ENCODE measurements at places on chromosomes 4 and X.
A peak's percentile ranks its signal among the peaks of the same experiment; 100 is the strongest.

- no peak for DNase-seq
These were observed 559 bp downstream of the SLC9A7 start for GRCh38 chrX:46758163-46758955.

DNA sequence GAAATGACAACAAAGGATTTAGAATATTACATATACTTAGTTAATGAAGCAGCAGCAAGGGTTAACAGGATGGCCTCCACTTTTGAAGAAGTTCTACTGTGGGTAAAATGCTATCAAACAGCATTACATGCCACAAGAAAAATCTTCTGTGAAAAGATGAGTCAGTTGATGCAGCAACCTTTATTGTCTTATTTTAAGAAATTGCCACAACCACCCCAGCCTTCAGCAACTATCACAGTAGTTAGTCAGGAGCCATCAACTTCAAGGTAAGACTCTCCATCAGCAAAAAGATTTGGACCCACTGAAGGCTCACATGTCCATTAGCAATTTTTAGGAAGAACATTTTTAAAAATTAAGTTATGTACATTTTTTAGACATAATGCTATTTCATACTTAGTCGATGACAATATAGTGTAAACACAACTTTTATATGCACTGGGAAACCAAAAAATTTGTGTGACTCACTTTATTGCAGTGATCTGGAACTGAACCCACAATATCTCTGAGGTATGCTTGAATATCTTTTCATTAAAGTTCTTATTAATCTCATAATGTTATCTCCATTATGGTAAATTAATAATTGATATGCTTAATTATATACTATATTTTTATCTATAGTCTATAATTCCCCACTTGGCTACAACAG, 81.2 kb downstream of the SPCS3 start:
- DNase-seq: no peak

GRCh38 chrX:44223150-44223549, 120.3 kb downstream of the EFHC2 start:
- no peak for DNase-seq

- DNase-seq: no peak
These were observed 728.9 kb downstream of the PCDH18 start for GRCh38 chr4:136803433-136803832.

DNA sequence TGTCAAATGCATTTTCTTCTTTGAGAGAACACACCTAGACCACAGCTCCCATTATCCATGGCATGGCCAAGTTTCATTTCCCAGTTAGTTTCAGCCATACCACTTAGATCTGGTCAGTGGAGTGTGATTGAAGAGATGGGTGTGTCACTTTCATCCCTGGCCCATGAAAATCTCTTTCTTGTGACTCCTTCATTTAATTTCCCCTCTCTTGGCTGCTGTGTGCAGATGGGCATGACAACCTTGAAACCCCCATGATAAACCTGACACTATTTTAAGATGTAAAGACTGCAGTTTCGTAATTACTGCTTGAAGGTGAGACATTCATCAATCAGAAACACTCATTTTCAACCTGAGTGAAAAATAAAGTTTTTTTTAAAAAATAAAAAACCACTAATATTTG, 284.9 kb downstream of the IL15 start:
- no peak for DNase-seq

- DNase-seq: no peak
These were observed 63.1 kb downstream of the UGT2A2 start for GRCh38 chr4:69576251-69576877.

DNA sequence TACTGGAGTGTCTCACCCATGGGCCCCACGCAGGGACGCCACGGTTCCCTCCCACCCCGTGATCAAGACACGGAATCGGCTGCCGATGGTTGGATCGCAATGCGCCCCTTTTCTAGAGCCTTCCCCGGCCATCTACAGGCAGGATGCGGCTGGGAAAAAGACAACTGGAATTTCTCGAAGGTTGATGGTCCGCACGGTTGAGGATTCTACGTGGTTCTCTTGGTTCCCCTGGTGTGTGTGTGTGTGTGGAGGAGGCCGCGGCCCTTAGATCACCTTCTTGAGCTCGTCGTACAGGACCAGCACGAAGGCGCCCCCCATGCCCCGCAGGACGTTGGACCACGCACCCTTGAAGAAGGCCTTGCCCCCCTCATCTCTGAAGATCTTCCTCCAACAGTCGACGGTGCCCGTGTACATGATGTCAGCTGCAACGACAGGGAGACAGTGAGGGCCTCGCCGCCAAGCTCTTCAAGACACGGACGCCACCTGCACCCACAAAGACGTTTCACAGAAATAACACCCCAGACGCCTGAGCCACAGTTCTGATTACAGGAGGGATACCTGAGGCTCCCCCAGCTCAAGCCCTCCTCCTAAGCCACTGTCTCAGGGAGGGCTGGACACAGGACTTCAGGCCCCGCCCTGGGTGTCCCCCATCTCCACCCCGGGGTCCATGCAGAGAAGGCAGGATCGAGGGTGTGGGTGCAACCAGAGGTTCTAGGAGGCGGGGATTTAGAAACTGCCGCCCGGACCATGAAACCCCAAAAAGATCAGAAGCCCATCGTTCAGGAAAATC, 5.4 kb downstream of the SLC25A6 start:
- DNase-seq: peak; percentile 8

DNA sequence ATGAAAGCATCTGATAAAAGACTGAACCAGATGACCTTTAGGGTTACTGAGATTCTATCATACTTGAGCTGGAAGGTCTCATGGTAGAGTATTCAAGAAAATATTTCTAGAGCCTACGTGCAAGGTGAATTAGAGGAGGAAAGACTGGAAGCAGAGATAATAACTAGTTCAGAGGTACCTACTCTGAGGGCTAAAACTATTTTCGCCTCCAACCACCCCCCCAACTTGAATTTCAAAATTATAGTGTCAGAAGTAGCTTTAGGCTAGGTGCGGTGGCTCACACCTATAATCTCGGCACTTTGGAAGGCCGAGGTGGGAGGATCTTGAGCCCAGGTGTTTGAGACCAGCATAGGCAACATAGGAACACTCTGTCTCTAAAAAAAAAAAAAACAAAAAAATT, 30.9 kb downstream of the NLGN3 start:
- DNase-seq: no peak

DNA sequence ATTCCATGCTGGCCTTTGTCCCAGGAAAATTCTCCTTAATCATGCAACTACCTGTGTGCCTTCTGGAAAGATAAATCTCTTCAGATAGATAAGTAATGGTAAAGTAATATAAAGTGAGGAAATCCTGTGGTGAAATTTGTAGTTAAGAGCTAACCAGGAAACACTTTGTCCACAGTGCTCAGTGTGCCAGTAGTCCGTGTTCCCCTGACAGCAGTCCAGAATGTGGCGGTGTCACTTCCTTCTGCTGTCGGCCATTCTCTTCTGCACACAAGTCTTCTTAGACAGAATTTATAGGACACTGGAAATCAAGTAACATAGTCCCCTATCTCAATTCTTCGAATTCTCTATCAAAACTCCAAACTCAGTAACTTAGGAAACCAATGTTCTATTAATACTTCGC, 5.7 kb upstream of the CXXC4 start:
- no peak for DNase-seq

DNA sequence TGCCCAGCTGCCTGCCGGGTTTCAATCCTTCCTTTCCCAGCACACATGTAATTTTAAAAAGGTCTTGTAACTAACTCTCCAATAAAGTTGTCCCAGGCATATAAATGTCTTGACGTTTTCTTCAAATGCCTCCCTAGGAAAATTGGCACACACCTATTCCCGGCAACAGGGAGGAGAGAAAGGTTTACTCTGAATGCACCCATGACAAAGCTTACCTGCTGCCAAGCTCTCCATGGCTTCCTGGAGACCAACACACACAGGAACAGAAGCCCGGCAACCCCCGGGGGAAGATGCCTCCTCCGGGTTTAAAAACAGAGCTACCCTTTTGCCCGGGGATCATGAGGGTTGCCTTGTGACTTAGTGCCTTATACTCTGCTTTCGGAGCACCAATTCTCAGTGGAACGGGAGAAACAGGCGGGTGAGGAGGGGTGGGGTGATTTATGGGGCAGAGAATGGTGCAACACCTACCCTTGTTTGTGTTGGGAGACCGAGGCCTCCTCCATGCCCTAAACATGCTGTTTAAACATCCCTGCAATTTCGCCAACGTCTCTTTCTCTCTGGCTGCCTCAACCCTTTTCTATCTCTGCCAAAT, 4.8 kb upstream of the GYG2 start:
- no peak for DNase-seq

- no peak for DNase-seq
These were observed 61.5 kb downstream of the GALNT7 start for GRCh38 chr4:173230062-173230461.

GRCh38 chr4:86791126-86791525, 58.1 kb downstream of the SLC10A6 start:
- DNase-seq: peak; percentile 6

DNA sequence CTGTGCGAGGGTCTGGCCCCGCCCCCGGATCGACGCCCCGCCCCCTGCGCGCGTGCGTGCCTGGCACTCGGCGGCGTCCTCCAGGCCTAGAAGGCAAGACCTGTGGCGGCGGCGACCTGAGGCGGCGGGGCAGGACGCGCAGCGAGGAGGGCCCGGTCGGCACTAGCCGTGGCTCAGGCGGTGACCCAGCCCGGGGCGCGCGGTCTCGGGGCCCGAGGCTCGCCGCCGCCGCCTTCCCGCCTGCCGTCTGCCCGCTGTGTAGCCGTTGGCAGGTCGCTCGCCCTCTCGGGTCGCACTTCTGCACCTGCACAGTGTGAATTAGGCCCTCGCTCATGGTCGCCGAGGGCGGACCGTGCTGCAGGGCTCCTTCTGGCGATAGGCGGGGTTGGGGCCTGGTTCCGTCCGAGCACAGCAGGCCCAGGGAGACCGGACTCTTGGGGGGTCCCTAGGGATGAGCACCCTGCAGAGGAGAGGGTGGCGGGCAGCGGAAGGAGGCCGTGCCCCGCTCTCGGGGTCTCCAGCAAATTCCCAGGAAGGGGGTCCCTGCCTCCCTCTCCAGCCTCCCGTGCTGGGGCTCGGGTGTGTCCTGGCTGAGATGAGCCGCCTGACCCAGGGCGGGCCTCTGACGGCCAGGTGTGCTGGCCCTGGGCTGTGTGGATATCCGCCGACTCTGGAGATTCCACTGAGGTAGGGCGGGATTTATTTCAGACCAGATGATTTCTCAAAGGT, 557 bp upstream of the FAM53A start:
- no peak for DNase-seq

DNA sequence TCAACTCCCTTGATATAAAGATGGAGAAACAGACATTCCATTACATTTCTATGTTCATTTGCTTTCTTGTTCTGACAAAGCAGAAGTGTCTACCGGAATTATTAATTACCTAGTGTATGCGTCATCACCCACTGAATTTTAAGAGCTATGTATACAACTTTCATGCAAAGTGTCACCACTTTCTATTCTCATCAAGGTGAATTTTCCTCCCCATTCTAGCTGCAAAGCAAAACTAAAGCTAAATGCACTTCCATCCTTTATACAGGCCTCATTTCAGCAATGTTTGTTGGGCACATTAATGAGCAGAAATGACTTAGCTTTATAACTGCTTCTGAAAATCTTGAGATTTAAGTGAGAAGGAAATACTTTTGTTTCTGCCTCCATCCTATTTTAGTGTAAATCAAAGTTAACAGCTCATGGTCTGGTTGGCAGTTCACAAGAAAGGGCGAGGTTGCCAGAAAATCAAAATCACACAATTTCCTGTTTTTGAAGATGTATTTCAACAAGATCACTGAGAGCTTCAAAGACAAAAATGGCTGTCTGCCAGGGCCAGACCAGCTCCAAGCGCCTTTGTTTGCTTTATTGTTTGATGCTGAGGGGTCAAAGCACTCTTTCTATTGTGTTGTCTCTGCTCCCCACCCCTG, 7.2 kb upstream of the FAM9C start:
- DNase-seq: peak; percentile 43

- DNase-seq: peak; percentile 71
These were observed 67.4 kb downstream of the ZNF182 start for GRCh38 chrX:47936224-47936939.

DNA sequence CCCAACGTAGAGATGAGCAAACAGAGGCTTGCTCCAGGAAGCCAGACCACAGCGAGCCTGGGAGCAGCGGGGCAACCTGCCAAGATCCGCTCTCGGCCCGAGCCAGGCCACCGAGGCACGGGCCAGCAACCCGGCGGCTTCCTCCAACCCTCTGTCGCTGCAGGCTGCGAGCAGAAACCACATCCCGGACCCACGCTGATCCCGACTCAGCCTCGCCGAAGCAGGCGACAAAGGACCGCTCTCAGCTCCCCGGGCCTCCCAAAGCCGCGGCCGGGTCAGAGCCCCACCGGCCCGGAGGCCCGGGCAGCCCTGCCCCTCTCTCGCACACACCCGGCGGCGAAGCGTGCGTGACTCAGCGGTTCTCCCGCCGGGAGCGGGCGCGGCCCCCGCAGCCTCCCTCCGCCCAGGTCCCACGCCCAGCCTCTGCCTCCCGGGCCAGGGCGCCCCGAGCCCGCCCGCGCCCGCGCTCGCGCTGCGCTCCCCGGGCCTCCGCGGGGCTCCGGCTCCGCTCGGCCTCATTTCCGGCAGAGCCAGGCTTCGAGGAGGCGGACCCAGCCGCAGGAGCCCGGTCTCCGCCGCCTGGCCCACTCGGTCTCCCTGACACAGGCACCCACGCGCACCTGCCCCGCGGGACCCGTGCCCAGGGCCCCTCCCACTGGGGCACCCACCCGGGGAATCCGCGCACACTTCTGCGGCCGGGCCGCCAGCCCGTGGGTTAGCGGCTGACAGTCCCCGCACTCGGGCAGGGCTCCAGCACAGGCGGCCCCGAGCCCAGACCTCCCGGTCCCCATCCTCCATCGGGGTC, 1.7 kb downstream of the PPP2R2C start:
- no peak for DNase-seq

DNA sequence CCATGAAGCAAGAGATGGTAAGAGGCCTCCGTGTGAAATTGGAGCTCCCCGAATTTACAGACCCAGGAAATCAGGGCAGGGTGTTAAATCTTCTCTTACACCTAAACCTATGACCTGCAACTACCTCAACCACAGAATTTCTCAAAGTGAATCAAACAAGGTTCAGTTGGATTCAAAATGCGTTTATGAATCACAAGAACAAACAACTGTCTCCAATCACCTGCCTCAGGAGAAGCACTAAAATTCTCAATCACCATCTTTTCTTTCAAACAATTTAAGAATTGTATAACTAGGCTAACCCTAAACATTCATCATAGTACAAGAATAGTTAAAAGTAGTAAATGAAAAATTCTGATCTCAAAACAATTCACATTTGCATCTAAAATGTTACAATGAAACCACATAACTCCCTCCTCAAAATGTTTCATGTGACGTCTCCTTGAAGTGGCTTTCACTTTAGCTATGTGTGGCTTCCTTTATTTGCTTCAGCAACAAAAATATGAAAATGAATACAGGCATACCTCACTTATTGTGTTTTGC, 19.2 kb downstream of the PPP3CA start:
- DNase-seq: no peak

GRCh38 chr4:137640156-137640837, 108.0 kb upstream of the PCDH18 start:
- DNase-seq: no peak

DNA sequence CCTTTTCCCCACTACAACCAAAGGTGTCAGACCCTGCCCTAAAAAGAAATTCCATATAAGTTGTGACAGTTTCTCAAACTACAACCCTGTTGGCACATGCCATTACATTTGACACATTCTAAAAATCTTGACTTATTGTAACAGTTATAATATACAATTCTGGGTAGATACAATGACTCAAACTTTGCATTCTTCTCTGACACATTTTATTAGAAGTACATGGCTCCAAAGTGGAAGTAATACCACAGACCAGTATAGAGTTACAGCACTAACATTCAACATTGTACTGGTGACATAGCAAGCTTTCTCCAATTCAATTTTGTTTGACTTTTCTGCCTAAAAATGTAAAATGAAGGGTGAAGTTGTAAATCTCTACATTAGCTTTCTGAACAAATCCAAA, 196.6 kb upstream of the ETNPPL start:
- DNase-seq: no peak

- DNase-seq: no peak
These were observed 10.7 kb upstream of the ADH5 start for GRCh38 chr4:99099311-99099710.

All from DND-41 (cell line).